ENCODE measurements at places on chromosomes 3 and 15. TPM values are rescaled to one million over a fixed set of nuclear protein-coding genes. Genes with fewer than 3 reads are reported as not detected.

- DNase-seq, result no peak
Observed at GRCh38 chr3:19702416-19703078, 231.5 kb downstream of the EFHB start.

DNA sequence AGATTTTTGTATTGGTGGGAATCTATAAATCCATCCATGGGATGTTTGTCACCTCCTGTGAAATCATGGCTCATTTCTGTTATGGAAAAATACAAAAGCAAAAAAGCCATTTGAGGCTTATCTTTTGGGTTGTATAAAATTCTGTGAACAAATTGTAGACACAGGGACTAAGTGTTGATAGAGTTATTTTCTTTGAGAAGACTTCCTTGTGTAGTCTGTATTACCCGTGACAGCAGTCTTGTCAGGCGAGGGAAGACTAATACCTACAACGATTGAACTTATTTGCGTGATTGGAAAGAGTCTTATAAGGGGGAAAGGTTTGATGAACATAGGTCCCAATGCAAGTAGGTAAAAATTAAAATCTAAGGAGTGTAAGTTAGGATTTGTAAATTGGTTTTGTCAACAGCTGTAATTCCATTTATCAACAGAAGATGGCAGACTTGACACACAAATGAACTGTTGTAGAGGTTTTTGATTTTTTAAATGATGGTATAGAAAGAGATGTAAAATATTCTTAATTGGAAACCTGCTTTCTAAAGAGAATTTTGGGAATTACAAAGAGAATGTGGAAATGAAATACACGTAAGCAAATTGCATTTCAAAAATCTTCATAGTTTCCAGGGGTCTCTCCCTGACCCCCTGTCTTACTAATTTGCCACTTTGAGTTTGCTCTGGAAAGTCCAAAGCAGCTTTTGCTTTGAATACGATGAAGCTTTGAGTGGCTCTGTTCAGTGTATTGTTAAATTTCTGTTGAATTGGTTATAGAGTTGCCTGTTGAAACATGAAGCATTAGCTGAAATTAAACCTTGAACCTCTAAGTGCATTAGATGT is 33.2 kb downstream of the SLC25A26 start:
- DNase-seq, result peak; percentile 26

DNA sequence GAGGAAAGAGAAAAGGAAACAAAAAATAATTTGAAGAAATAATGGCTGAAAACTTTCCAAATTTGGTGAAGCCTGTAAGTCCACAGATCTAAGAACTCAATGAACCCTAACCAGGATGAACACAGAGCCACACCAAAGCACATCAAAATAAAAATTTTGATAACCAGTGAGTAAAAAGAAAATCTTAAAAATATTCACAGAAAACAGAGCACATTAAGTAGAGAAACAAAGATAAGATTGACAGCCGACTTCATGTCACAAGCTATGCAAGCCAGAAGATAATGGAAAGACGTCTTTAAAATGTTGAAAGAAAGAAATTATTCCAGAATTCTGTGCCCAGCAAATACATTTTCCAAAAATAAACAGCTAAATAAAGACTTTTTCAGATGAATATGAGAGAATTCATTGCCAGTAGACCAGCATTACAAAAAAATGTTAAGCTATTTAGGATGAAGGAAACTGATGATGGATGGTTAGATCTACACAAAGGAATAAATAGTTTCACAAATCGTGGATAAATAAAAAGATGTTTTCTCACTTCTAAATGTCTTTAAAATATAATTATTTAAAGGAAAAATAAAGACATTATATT is 140.2 kb upstream of the SKOR1 start:
- peak; percentile 34 for DNase-seq

DNA sequence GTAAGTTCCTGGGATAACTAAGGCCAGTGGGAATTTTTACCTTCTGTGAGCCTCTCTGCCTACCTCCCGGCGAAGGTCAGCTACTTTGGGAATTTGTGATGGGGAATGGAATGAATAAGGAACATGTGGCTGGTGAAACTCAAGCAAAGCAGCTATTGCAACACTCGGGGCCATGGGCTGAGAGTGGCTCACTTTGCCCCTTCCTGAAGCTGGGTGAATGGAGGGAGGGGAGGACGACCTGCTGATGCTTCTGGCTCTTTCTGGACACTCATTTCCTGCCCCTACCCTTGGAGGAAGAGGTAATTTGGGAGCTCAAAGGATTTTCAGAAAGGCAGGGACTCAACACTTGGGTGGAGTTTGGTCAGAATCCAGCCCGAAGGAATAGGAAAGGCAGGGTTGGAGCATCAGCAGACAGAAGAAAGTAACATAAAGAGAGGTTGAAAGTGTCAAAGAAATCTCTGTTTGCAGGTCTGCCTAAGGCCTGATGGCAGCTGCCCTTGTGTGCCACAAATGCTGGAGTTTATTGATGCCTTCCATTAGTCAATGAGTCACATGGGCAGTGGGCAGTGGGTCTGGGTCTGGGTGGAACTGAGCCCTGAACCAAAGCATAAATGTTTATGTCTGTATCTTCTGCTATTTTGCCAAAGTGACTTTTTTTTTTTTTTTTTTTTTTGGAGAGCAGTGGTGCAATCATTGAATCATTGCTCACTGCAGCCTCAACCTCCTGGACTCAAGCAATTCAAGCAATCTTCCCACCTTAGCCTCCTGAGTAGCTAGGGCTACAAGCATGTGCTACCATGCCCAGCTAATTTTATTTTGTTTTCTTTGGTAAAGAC is 12.4 kb downstream of the LAMP3 start:
- DNase-seq, result no peak

- DNase-seq, result no peak
Observed at GRCh38 chr15:77287385-77287784, 132.5 kb downstream of the PEAK1 start.

DNA sequence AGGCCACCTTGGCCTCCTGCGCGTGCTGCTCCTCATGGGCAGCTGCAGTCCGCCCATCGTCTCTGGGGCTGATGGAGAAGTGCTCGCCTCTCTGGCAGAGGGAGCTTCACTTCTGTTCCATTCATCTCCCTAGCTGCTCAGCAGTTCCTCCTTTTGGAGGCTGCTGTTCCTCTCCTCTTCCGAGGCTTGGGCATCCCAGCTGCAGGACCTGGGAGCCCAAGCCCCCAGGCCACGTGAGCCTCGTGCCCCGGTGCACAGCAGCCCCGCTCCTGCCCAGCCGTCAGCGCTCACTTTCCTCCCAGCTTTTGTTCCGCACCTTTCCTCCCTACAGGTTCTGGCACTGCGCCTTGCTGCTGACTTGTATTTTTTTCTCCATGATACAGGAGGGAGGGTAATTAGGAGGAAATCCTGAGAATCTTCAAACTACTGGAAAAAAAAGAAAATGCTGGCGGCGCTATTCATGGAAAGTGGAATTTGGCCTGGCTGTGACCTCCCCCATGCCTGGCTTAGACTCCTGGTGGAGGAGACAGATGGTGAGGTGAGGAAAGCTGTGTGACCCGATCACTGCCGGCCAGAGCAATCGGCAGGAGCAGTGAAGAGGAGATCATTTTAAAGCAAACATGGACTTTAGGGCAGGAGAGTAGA is 210.1 kb downstream of the CHST2 start:
- DNase-seq, result no peak

DNA sequence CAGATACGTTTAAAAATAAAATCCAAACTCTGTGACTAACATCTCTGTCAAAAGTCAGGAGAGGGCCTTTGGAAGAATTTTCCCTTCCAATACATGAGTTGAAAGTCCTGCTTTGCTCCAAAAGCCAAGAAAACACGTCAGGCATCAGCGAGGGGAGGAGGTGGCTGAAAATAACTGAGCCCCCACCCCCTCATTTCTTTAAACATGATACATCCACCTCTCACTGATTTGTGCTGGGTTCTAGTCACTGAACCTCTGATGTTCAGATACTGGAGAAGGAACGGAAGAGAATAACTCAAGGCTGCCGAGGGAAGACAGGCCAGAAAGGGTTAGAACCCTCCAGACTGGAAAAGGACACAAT is 9.4 kb upstream of the SEMA5B start:
- DNase-seq, result no peak

DNA sequence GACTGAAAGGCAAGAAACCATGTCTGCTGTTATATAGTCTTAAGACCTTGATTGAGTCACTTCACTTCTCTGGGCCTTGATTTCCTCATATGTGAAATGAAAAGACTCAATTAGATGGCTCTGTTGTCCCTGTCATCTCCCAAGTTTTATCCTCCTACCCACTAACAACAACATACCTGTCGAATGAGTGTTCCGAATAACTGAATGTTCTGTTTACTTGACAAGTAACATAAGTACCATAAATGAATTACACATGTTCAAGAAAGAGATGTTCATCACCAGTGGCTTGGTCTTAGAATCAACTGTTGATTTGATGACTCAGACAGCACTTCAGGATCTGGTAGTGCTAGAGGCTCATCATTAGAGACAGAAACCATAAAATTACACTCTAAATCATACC is 311.7 kb downstream of the VPS13C start:
- no peak for DNase-seq

Gene ATP13A5
- not detected for total RNA-seq

Gene CHRNA5
- total RNA-seq, result 21.0 TPM

GRCh38 chr3:13866041-13866965 is 13.6 kb downstream of the WNT7A start:
- no peak for DNase-seq

Gene ZIC1
- total RNA-seq, result not detected

Gene CAMK1
- total RNA-seq, result 28.2 TPM

DNA sequence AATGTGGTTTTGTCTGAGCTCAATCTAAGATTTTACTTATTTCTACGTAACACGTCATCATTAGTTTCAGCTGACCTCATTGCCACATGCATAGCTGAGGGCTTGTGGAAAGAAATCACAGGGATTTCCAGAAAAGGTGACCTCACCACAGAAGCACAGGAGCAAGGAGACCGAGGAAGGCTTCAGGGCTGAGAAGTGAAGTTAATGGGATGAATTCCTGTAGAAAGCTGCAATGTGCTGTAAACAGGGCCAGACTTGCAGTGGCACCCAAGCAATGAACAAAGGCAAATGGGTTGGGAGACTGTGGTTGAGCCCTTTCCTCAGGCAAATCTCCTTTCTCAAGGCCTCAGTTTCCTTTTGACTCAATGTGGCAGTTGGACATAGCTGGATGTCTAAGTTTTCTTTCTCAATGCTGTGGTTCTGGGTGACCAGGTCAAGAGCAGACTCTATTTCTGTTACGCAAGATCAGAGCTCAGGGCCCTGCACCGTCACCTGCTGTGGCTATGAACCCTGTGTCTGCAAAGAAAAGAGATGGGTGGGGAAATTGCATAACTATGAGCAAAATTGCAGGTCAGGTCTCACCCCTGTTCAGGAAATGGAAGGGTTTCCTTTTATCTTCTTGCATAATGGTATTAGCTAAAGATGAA is 252.2 kb upstream of the TBL1XR1 start:
- no peak for DNase-seq
